Mesenchymal stem cell (in vitro differentiated cells and primary cell): ENCODE measurements at places on chromosomes 2 and 18.

GRCh38 chr2:200596774-200597570 lies 11.2 kb downstream of the AOX1 start:
- H3K4me1 ChIP-seq: no peaks in the 10 kb centered on the region
- H3K27ac ChIP-seq: no peak overlapping the region
- no peak for DNase-seq
- H3K4me3 ChIP-seq: no peak overlapping the region

DNA sequence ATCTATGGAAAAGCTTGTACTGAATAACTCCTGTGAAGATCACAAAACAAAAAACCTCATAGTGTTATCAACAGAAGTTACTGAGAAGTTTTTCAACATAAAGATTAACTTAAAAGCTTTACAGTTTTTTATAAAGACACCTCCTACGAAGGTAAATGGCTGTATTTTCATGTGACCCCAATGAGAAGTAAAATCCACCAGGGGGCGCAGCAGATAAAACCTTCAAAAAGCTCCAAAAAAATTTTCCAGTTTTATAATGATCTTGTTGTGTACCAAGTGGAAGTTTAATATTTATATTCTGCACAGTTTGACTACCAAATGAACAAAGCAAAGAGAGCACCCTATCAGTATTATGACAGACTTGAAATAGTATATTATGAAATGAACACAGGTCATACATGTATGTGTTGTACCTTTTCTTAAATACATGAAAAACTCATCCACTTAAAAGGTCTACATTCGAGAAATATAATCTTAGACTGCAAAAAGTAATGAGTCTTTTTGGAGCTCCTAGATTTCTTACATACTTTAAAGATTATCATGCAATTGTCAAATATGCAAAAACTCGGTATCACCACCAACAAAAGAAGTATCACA lies 38.5 kb downstream of the PNO1 start:
- H3K4me3 ChIP-seq: no peak overlapping the region
- no peak for DNase-seq
- no peaks in the 10 kb centered on the region for H3K36me3 ChIP-seq
- no peak overlapping the region for H3K27ac ChIP-seq

DNA sequence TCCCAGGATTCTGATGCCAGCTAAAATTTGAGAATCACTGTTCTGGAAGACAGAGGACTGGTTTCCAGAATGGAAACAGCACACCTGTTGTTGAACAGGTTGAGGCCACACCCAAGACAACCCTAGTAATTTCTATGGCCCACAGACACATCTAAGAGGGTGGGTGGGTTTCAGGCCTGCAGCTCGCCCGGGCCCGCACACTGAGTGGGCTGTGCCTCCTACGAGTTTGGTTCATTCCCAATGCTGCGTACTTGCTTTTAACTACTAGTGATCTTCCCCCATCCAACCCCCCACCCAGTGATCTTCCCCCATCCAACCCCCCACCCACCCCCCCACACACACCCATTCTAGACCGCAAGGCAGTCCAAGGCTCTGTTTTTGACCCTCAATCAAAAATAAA lies 1.3 kb upstream of the NFU1 start:
- no peak overlapping the region for H3K27ac ChIP-seq
- H3K27me3 ChIP-seq: no peaks in the 10 kb centered on the region
- peaks cover 7% of the 10 kb centered on the region for H3K4me1 ChIP-seq
- H3K36me3 ChIP-seq: no peaks in the 10 kb centered on the region

GRCh38 chr2:208820014-208820688 lies 413.6 kb downstream of the PTH2R start:
- H3K36me3 ChIP-seq: no peaks in the 10 kb centered on the region
- no peak overlapping the region for H3K4me3 ChIP-seq
- no peaks in the 10 kb centered on the region for H3K27me3 ChIP-seq
- DNase-seq: no peak
- no peak overlapping the region for H3K27ac ChIP-seq
- no peaks in the 10 kb centered on the region for H3K4me1 ChIP-seq

- H3K36me3 ChIP-seq: no peaks in the 10 kb centered on the region
- H3K4me3 ChIP-seq: no peak overlapping the region
- H3K27me3 ChIP-seq: peaks cover 16% of the 10 kb centered on the region
- no peaks in the 10 kb centered on the region for H3K4me1 ChIP-seq
- H3K27ac ChIP-seq: no peak overlapping the region
- DNase-seq: no peak
Measured at GRCh38 chr2:65724336-65724735, 291.9 kb upstream of the SPRED2 start.

DNA sequence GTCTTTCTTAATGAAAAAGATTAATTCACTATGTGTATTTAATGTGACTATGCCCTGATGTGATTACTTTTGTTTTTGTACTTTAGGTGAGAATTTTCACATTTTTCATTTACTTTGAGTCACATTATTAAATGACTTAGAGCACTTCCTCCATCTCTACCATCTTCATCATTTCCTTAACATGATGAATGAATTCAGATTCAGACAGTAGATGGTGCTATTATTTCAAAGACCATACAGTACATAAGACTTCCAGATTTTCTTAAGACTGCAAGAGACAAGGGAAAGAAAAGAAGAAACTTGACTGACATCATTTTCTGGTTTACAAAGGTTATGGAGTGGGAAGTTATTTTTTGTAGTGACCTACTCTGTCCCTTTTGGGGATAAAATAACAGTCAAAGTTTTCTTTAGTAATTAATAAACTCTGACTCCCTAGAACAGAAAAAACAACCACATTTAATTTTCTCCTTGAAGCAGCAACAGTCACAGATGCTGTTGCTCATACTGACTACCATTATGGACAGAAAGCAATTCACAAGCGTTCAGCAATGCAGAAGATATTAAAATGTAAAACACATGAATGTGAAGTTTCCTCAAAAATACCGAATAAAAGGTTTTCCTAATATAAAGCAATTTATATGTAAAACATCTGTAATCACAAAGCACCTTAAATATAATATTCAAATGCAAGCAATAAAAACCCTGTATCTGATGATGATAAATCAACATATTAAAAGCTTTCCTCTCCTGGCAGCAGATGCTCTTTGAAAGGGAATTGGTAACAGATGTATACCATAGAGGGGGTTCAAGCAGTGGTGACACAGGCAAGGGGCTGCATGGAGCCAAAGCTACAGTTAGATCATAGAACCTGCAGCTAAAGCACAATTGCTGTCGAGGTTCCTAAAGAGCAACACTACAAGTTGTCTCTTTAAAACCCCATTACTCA lies 1010.9 kb upstream of the NXPH2 start:
- H3K27me3 ChIP-seq: no peaks in the 10 kb centered on the region
- peak; percentile 66 for DNase-seq
- H3K36me3 ChIP-seq: no peaks in the 10 kb centered on the region
- no peak overlapping the region for H3K27ac ChIP-seq
- H3K4me1 ChIP-seq: no peaks in the 10 kb centered on the region
- no peak overlapping the region for H3K4me3 ChIP-seq

DNA sequence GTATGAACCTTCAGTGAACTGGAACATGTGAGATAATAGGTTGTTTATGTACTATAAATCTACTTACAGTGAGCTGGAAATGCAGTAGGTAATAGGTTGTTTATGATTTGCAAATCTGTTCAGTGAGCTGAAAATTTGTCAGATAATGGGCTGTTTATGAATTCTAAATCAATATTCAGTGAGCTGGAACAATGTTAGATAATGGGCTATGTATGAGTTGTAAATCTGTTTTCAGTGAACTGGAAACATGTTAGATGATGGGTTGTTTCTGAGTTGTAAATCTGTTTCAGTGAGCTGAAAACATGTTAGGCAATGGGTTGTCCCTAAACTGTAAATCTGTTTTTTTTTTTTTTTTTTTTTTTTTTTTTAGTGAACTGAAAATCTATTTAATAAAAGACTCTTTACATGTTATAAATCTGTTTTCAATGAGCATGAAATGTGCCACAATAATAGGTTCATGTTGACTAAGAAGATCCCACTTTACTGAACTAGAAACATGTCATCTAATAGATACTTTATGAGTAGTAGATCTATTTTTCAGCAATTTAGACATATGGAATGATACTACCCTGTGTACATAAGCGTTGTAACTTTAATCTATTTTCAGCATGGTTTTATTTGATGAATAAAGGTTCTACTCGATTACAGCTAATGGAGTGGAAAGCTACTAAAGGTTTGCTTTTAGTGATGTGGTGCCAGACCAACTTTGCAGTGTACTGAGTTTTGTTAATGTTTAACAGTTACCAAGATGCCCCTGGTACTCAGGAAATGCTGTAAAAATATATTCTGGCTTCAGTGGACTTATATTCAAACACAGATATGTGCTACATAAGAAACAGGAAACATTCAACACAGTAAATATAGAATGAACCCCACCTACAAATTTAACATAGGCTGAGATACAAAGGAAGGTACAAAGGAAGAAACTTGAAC lies 1471.8 kb downstream of the LRP1B start:
- no peak overlapping the region for H3K4me3 ChIP-seq
- no peaks in the 10 kb centered on the region for H3K4me1 ChIP-seq
- no peaks in the 10 kb centered on the region for H3K36me3 ChIP-seq
- no peaks in the 10 kb centered on the region for H3K27me3 ChIP-seq

- H3K27ac ChIP-seq: no peak overlapping the region
- H3K4me1 ChIP-seq: peaks cover 3% of the 10 kb centered on the region
- no peaks in the 10 kb centered on the region for H3K36me3 ChIP-seq
- DNase-seq: no peak
- H3K27me3 ChIP-seq: no peaks in the 10 kb centered on the region
Measured at GRCh38 chr2:101238930-101239759, 13.5 kb upstream of the CNOT11 start.

DNA sequence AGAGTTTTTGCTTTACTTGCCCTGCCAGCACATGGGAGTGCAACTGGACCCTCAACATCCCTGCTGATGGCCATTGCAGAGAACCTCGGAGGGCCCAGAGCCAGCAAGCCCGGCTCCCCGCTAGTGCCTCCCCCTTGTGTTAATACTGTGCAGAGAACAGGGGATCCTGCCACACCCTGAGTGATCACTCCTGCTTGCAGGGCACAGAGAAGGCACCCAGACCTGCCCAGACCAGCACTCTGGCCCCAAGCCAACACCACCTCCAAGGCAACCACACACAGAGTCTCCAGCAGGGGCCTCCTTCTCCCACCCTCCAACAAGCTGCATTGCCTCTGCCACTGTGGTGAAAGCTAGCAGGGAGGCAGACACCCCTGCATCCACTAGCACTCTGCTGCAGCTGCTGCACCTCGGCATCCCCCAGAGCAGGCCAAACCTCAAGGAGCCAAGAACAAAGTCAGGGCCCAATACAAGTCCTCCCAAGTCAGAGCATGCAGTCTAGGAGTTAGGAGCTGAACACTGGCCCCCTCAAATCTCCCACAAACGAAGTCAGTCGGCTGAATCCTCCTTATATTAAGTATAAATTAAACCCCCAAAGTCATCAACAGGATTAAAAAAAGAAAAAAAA lies 157.7 kb downstream of the CCDC178 start:
- no peaks in the 10 kb centered on the region for H3K4me1 ChIP-seq
- H3K27ac ChIP-seq: no peak overlapping the region
- no peaks in the 10 kb centered on the region for H3K27me3 ChIP-seq
- no peaks in the 10 kb centered on the region for H3K36me3 ChIP-seq
- no peak for DNase-seq
- H3K4me3 ChIP-seq: no peak overlapping the region

GRCh38 chr2:180705551-180705950 lies 274.9 kb upstream of the UBE2E3 start:
- no peaks in the 10 kb centered on the region for H3K36me3 ChIP-seq
- no peaks in the 10 kb centered on the region for H3K27me3 ChIP-seq
- H3K4me1 ChIP-seq: no peaks in the 10 kb centered on the region
- no peak for DNase-seq

DNA sequence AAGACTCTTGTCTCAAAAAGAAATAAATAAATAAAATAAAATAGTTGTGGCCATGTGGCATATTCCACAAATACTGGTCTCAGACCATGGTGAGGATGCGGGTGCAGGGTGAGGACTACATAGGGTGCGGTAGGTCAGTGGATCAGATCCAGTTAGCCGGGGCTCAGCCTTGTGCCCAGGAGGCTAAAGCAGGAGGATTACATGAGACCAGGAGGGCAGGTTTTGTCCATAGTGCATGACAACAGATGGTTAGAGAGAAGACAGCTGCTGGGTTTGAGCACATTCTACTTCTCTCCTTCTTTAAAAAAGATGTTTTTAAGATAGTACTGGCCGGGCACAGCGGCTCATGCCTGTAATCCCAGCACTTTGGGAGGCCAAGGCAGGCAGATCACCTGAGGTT lies 12.8 kb upstream of the PSD4 start:
- H3K4me3 ChIP-seq: no peak overlapping the region
- no peak overlapping the region for H3K27ac ChIP-seq
- no peaks in the 10 kb centered on the region for H3K27me3 ChIP-seq
- peaks cover 3% of the 10 kb centered on the region for H3K36me3 ChIP-seq
- peaks cover 9% of the 10 kb centered on the region for H3K4me1 ChIP-seq
- no peak for DNase-seq
